ENCODE measurements at places on chromosomes 4 and X.

GRCh38 chrX:151151665-151152267 lies 24.6 kb upstream of the GPR50 start:
- DNase-seq: peak; percentile 7

DNA sequence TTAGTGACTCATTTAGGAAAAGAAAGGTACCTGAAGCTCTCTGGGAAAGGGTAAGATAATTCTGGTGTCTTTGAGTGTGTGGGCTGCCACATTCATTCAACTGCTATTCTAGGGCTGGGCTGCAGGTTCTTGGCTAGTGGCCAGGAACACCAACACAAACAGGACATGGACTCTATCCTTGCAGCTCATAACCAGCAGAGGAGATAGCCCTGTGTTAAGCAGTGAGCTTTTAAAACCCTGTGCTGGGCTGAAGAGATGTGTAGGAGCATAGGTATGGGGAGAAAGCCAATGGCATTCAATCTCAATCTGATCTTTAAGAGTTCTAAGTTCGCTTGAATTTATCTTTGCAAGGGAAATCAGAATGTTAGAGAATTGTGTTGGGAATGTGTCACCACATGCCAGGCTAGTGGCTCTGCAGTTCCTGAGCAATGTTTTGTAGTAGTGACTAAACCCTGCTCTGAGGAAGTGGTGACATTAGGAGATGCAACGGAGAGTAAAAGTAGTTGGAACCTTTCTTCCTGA lies 39.2 kb downstream of the SGMS2 start:
- DNase-seq: no peak

GRCh38 chr4:73730292-73730691 lies 10.1 kb upstream of the CXCL8 start:
- no peak for DNase-seq

- DNase-seq: no peak
Measured at GRCh38 chr4:131613824-131614216, 1535.3 kb upstream of the PCDH10 start.

DNA sequence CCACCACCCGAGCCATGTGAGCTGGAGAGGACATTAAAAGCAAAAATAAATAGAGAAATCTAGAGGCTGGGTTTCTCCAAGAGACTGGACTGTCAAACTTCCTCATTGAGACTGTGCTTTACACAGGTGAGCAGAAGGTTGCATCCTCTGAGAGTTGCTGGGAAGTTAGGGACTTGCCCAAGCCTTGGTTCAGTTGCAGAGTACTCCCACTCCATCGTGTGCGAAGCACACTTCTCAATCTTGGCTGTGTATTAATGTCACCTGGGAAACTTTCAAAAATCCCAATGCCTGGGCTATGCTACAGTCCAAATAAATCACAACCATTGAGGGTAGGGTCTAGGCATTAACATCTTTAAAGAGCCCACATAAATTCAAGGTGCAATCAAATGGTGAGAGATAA lies 89.2 kb downstream of the ZNF330 start:
- no peak for DNase-seq

DNA sequence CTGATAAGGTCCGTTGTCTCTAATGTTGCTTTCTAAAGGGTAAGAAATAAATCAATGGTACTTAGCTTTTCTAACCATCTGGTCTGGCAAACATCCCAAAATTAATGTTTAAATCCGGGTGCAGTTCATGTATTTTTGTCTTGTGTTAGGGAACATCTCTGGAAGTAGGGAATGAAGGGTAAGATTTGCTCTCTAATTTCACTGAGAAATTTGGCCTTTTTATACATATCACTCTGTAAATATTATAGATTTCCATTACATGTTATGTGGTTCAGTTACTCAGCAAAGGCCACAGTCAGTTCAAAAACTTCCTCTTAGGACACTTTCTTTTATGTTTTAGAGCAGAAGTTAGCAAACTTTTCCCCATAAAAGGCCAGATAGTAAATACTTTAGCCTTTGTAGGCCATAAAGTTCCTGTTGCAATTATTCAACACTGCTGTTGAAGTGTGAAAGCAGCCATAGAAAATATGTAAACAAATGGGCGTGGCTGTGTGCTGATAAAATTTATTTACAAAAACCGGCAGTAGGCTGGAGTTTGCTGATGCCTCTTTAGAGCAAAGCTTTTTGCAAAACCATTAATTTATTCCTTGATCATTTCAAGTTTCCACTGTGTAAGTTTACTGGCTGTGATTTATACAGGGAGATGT lies 218.1 kb downstream of the ANTXR2 start:
- no peak for DNase-seq

GRCh38 chrX:17637235-17637634 lies 100.1 kb upstream of the SCML1 start:
- DNase-seq: no peak

All from NCI-H1092 (cell line).